ENCODE measurements at places on chromosomes 7 and 10.

DNA sequence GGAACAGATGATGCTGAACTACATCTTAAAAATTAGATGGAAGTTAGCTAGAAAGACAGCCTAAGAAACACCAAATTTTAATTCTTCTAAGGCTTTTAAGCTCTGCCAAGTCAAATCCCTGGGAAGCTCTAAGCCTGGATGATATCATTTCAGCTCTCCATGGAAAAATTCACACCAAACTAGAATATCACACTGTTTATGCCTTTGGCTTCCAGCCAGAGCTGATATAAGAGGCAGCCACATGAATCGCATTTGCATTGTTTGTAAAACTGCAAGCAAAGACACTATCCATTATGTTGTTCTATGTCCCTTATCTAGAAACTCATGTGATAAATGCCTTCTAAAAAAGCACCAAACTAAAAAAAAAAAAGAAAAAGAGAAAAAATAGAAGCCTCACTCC lies 430.4 kb downstream of the GRID1 start:
- no peak for DNase-seq

- DNase-seq = no peak
Observed at GRCh38 chr7:143345428-143345900, 17.0 kb downstream of the FAM131B start.

GRCh38 chr10:119167041-119167440 lies 1.5 kb upstream of the SFXN4 start:
- no peak for DNase-seq

DNA sequence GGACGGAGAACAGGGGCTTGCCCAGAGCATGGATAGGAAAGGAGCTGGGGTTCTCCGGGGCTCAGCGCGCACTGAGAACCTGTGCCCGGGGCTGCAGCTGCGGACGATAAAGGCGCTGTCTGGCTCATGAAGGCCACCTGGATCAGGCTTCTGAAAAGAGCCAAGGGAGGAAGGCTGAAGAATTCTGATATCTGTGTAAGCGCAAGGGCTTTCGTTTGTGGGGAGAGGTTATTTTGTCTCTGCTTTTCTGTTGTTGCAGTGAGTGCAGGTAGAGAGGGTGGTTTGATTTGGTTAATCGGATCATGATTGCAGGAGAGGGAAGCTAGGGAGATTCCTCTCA lies 250.5 kb downstream of the NSUN6 start:
- DNase-seq = no peak

- DNase-seq = no peak
Observed at GRCh38 chr10:24882047-24882698, 70.2 kb downstream of the PRTFDC1 start.

- no peak for DNase-seq
Observed at GRCh38 chr10:1957057-1957456, 219.7 kb upstream of the ADARB2 start.

GRCh38 chr7:110084181-110084807 lies 1006.6 kb upstream of the LRRN3 start:
- no peak for DNase-seq

GRCh38 chr7:116616555-116617059 lies 55.4 kb upstream of the MET start:
- DNase-seq = no peak

DNA sequence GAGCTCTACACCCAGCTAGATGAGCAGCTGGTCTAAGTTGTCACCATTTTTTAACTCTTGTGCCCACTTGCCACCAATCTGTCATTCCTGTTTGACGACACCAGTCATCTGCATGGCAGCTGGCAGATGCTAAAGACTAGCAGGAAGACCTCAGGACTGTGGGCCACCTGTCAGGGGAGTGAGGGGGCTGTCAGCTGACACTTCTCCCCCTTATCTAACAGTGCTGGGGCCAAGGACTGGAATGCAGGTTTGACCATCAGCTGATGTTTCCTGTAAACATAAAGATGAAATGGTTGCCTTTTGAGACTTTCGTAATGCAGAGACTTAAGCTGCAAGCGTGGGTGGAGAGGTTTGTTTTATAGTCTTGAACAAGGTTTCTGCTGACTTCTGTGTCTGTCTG lies 93.5 kb downstream of the WNT2 start:
- no peak for DNase-seq

GRCh38 chr7:37730501-37730900 lies 46.9 kb downstream of the GPR141 start:
- DNase-seq = no peak

DNA sequence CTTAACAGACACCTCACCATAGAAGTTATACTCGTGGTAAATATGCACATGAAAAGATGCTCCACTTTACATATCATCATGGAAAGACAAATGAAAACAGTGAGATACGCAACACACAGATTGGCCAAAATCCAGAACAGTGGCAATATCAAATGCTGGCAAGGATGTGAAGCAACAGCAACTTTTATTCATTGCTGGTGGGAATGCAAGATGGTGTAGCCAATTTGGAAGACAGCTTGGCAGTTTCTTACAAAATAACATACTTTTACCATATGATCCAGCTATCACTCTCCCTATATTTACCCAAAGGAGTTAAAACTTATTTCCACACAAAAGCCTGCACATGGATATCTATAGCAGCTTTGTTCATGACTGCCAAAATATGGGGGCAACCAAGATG lies 46.4 kb downstream of the SGCE start:
- DNase-seq = no peak

GRCh38 chr10:103021150-103021899 lies 103.2 kb downstream of the CNNM2 start:
- DNase-seq = no peak

DNA sequence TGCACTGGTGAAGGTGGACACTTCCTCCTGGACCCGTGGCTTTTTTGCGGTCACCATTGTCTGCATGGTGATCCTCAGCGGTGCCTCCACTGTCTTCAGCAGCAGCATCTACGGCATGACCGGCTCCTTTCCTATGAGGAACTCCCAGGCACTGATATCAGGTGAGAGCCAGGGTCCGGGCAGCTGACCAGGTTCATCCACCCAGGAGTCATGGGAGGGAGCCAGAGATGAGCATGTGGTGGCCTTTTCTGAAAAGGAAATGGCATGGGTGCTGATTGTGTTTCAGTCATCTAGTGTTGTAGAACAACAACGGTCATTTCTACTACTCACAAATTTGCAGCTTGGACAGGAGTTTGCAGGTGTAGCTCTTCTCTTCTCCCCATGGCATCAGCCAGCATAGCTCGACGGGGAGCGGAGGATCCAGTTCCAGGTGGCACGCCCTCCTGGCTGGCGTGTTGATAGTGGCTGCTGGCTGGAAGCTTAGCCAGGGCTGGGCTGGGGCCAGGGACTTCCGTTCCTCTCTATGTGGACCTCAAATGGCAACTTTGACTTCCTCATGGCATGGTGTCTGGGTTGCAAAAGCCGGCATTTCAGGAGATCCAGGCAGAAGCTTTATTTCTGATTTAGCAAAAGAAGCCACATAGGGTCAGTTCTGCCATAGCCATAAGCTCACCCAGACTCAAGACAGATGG lies 32.7 kb downstream of the SLC29A3 start:
- no peak for DNase-seq

DNA sequence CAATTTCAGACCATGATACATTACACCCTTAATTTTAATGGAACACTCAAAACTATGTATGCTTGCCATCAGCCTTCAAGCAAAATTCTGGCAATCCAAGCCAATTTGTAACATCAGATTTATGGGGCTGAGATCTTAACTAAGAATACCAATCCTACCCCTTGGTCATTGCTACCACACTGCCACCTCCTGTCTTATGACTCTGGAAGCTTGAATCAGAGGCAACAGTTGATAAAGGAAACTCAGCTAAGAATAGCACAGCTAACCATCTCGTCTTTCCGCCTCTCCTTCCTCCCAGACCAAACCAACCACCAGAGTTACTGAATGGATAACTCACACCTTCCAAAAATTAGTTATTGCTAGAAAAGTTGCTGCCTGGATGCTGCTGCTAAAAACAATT lies 7.4 kb downstream of the IGF2BP3 start:
- DNase-seq = no peak

- no peak for DNase-seq
Observed at GRCh38 chr7:16412274-16413254, 8.8 kb downstream of the CRPPA start.

DNA sequence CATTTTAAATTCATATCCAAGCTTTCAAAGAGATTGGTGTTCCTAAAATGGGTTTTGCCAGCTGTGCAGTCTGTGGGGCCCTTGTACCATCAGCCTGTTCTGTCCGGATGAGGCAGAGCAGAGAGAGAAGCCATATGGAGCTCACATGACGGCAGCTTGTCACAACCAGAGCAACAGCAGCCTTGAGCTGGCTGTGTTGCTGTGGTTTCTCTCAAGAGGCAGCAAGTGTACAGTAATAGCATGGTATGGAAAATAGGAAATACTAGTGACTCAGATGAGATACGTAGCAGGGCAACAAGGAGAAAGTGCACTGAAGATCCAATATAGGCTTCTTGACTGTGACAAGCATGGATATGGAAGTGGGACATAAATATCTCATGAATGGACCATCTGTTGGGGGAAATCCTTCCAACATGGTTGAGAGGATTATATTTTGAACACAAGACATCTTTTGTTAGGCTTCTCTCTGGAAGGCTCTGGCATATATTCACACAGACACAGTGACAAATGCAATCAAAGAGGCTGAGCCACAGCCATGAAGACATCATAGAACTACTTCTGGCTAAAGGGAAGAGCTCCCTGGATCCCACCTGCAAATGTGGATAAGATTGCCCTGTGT lies 251.0 kb upstream of the TAC1 start:
- no peak for DNase-seq

DNA sequence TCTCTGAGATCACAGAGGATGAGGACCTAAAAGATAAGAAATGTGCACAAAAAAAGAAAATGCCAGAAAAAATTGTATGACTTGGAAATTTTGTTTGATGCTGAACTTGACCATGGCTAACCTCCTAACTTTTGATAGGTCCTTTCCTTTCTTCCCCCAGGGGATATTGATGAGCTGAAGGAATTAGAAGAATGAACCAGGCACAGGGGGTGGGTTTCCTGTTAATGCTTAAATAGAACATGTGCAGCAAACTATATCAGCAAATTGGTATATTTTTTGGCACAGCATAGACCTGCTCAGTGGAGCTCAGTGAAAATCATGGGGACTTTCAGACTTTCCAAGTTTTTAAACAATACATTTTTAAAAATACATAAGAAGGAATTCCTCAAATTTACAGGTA lies 300.7 kb downstream of the HDAC9 start:
- DNase-seq = no peak
